ENCODE measurements at places on chromosomes 2 and 18. TPM values are rescaled to one million over a fixed set of nuclear protein-coding genes. Genes with fewer than 3 reads are reported as not detected.

Gene HOXD8
- total RNA-seq, result 6.0 TPM

Gene ANKRD30B
- total RNA-seq, result not detected

Gene TMEM182
- 0.49 TPM for total RNA-seq

Gene XRCC5
- 140 TPM for total RNA-seq

DNA sequence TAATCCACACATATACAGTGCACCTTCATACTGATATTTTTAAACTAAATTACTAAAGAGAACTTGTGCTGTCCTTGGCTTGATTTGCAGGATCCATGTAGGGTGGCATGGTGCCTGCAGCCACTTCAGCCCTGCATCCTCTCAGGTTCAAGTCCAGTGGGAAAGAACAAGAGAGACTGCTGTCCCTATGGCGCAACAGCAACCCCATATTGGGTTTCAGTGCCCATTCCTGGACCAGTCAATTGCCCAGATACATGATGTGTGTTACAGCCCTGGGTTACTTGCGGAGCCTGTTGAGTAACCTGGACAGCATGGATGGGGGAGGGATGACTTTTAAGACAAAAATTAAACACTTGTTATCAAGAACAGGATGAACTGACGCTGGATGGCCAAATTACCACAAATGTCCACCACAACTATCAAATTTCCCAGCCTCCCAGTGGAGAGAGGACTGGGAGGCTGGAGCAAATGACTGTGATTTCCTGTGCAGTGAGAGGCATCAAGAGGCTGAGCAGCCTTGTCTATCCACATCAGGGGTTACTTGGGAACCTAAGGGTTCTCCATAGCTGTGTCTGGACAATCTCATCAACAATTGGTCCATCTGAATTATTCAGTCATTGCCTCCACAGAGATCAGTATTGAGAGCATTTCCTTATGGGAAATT is 162.0 kb downstream of the CAPN13 start:
- DNase-seq, result no peak

Gene TTC31
- 23.9 TPM for total RNA-seq

- DNase-seq, result no peak
Measured at GRCh38 chr2:239377591-239377990, 23.2 kb downstream of the HDAC4 start.

GRCh38 chr2:186721956-186722355 is 28.1 kb downstream of the FAM171B start:
- no peak for DNase-seq

DNA sequence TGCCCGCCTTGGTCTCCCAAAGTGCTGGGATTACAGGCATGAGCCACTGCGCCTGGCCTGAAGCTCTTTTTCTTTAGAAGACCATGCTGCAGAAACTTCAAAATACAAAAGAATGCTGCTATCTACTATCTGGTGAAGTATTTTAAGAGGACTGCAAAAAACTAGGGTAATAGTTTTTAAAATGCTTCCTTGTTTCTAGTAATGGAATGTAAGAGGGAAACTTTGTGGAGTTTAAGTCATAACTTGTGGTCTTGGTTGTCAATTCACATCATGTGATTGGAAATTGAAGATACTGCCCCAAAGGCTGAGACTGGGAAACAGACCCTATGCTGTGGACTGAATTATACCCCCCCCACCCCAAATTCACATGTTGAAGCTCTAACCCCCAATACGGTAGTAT is 68.3 kb downstream of the B3GNT2 start:
- no peak for DNase-seq

DNA sequence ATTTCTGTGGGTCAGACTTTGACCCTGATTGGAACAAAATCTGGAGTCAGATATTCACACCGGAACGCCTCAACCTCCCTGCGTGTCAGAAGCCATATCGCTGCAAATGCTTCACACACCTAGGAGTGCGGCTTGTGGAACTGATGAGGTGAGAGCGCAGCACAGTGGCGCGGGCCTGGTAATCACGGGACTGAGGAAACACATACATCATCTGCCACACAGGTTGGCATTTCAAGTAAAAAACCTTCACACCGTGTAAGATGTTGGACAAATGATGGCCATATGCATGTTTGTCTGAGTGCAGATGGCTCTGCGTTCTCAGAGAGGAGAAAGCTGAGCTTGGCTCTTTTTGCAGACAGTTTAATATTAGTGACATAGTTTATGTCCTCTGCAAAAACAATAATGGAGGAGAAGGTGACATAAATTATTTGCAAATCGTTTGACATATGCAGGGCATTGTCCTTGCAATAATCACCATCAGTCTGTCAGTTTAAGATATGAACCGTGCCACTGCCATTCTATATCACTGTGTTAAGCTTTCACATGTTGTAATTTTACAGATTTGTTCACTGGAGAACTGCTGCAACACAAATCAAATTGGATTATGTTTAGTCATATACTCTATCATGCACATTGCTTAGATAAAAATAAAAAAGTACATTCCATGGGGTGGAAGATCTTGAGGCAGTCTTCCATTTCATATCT is 101.4 kb downstream of the MTX2 start:
- DNase-seq, result no peak

GRCh38 chr18:36634573-36635216 is 194.1 kb downstream of the TPGS2 start:
- no peak for DNase-seq

DNA sequence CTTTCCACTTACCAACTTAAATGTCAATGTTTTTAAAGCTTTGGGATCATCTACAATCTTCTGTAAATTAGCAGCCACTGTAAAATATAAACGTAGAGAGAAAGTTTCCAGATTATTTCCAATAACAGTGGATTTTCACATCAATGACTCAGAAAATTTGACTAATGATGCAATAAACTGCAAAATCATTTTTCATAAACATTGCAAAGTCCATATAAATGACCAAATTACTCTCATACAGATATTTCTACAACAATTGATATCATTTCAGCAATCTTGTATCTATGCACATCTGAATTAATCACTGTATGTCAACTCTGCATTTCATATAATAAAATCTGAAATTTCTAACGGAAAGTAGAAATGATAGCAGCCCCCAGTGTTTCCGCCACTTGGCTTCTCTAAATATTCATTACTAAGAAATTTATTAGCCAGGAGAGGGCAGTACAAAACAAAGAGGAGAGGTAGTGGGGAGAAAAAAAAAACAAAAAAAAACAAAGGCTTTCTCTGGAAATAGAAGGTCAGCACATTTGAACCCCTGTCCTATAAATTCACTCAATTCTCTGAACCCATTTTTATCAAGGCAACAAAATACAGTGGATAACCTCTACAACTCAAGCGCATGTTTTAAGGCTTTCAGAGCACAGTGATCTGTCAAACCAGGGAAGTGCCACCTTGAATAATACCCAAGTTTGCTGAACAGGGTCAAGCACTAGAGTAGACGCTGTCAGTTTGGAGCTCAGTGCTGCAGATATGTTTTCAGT is 282.6 kb downstream of the STK39 start:
- no peak for DNase-seq

Gene CCDC178
- not detected for total RNA-seq

DNA sequence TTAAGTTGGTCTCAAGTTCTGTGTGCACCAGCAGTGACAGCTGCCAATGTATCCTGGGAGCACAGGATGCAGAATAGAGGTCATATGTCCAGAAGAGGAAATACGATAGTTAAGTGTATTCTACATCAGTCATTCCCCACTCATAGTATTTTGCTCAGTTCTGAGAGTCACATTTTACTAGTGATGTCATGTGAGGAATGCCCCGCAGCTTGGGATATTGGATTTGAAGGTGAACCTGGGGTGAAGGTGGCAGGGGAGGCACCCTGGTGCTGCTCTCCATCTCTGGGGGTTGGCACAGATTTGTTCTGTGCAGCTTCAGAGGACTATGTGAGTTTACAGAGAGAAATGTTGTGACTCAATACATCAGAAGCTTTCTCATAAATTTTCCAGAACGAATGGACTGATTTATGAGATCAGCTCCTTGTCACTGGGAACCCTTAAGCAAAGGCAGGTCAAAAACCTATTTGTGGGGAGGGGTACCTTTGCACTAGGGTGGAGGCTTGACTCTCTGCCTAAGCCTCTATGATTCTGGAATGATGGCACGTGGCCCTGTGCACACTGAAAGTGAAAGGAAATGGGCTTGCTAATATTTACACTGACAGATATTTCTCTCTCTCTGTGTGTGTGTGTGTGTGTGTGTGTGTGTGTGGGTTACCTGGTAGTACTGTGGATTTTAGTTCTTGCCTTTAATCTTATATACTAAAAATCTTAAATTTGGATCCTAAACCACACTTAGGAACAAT is 95.9 kb downstream of the NEB start:
- DNase-seq, result no peak

Gene PGAP1
- 16.8 TPM for total RNA-seq

DNA sequence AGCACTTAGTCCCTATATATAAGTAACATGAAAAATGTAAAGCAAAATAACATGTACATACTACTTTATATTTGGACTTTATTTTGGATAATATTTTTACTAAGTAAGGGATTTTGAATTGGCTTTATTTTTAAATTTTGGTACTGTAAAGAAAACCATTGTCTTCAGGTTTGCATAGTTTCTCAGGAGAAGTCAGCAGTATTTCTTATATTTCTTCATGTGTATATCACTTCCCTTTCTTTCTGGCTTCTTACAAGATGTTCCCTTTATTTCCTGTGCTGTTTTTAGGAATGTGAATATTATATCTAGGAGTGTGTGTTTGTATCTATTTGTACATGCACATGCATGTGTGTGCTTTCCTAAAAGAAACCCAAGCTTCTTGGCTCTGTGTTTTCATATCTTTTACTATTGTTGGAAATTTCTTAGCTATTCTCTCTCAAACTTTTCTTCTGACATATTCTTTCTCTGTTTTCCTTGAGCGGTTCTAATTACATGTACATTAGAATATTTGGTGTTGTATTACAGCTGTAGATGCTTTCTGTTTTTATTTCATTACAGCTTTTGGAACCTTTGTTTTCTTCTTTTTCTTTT is 1549.7 kb upstream of the ACVR2A start:
- no peak for DNase-seq

Data from suprapubic skin (tissue), 4 donors.